ENCODE measurements at places on chromosomes 12 and 14.

- DNase-seq, result no peak
Observed at GRCh38 chr12:99505805-99506204, 141.7 kb upstream of the GARIN6 start.

DNA sequence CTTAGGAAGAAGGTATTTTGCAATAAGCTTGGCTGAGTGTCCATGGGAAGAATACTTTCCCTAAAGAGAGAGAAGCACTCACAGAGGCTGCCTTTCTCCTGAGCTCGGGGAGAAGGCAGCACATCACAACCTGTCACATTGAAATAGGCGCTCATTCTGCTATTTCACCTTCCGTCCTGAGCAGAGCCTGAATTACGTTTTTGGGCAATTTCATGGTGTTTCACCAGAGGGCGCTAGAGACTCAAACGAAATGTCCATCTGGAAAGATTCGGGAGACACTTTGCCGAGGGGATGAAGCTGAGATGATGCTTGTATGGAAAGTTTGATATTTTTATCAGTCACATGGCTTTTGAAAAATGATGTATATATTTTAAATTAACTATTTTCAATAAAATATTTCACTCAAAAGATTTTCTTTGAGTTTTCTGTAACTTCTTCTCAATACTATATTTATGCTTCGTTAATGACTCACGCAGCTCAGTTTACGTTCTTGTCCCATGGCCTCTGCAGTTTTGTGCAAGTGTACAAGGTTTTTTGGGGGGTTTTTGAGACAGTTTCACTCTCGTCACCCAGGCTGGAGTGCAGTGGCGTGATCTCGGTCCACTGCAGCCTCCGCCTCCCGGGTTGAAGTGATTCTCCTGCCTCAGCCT lies 17.4 kb upstream of the B4GALNT3 start:
- DNase-seq, result peak; percentile 37

GRCh38 chr12:123928274-123928865 lies 44.3 kb downstream of the CCDC92 start:
- DNase-seq, result no peak

GRCh38 chr14:87712396-87713090 lies 280.4 kb downstream of the GALC start:
- no peak for DNase-seq

GRCh38 chr14:66295386-66295785 lies 190.8 kb upstream of the CCDC196 start:
- DNase-seq, result no peak

DNA sequence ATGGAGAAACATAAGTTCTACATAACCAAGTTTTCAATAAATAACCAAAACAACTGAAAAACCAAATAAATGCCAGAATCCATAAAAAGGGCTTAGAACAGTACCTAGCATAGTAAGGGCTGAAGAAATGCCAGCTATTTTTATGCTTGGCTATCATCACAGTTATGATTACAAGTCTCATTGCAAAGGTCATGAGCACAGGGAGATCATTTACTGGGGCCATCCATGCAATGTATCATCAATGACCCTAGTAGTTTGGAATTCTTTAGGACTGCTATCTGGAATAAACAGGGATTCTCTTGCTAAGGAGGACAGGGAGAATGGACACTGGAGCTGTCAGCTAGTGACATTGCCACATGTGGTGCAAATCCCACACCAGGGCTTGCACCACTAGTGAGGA lies 92.5 kb upstream of the NAP1L1 start:
- no peak for DNase-seq

DNA sequence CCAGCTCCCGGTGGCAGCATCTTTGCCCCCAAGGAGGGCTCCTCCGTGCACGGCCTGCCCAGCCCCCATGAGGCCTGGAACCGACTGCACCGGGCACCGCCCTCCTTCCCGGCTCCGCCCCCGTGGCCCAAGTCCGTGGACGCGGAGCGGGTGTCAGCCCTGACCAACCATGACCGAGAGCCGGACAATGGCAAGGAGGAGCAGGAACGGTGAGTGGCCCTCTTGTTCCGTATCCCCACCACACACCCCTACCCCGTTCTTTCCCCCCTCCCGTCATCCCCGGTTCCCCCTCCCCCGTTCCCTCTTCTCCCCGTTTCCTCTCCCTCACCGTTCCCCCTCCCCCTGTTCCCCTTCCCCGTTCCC lies 28.3 kb downstream of the LRCOL1 start:
- no peak for DNase-seq

DNA sequence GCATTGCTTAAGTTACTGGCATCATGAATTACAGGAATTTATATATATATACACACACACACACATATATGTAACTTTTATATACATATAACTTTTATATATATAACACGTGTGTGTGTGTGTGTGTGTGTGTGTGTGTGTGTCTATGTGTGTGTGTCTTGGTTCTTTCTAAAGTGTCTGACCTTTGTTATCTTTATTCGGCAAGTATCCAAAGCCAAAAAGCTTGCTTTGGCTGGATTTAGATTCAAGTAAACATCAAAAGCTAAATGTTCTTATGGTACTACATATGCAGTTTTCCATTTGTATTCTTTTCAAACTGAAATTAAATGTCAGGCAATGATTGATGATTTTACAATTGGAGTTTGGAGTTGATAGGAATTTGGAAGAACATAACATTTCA lies 69.9 kb downstream of the SLC16A7 start:
- DNase-seq, result no peak

DNA sequence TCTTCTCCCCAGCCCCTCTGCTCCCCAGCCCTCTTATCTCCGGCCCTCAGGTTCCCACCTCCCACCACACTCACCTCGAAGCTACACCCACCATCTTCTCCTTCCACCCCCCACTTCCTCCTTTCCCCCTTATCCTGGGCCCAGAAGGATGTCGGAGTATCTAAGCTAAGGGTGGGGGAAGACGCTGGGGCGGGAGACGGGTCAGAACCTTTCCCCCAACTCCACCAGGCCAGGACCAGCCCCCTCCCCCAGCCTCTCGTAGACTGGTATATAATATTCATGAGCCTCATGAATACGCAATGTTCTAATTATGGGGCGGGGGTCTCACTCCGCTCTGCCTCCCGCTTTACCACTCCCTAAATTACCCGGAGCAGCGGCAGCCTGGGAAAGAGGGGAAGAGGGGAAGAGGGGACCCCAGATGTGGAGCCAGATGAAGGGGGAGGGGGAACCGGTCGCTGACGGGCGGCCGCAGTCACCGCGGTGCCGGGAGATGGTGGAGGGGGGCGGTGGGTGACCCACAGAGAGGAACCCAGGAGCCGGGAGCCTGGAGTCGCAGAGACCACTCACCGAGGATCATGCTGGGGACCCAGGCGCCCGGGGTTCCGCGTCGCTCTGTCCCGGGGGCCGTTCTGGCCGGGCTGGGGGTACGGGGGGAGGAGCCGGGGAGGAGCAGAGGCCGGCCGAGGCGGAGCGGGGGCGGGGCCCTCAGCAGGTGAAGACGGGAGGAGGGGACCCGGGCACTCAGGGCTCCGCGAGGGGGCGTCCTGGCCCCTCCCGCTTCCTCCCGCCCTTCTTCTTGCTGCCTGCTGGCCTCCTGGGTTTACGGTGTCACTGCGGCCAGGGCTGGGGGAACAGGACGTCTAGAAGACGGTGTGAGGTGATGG lies 6.4 kb upstream of the ZNF385A start:
- DNase-seq, result no peak

DNA sequence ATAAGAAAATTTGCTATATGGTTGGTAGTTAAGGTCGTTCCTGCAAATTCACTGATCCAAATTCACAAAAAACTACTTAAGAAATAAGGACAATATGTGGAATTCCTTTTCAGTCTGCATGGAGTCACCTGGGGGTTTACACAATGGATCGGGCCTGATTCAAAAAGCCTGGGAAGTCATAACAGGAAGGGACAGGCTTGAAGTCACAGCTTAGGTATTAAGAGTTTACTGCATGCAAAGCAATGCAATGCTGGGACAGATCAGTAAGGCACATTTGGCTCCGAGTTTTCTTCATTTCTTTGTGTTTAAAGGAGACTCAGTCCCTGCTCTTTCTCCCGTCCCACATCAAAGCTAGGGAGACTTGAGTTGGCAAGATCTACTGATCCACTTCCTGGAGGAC lies 153.3 kb downstream of the NTF3 start:
- DNase-seq, result no peak

GRCh38 chr12:62724947-62725451 lies 210.0 kb downstream of the PPM1H start:
- DNase-seq, result peak; percentile 100

GRCh38 chr14:55512421-55512820 lies 67.6 kb upstream of the KTN1 start:
- DNase-seq, result peak; percentile 63

GRCh38 chr14:102592763-102593060 lies 263 bp downstream of the RCOR1 start:
- no peak for DNase-seq

- no peak for DNase-seq
Observed at GRCh38 chr12:108832208-108832607, 25.2 kb downstream of the SSH1 start.

GRCh38 chr12:128365032-128365431 lies 98.1 kb downstream of the TMEM132C start:
- no peak for DNase-seq

DNA sequence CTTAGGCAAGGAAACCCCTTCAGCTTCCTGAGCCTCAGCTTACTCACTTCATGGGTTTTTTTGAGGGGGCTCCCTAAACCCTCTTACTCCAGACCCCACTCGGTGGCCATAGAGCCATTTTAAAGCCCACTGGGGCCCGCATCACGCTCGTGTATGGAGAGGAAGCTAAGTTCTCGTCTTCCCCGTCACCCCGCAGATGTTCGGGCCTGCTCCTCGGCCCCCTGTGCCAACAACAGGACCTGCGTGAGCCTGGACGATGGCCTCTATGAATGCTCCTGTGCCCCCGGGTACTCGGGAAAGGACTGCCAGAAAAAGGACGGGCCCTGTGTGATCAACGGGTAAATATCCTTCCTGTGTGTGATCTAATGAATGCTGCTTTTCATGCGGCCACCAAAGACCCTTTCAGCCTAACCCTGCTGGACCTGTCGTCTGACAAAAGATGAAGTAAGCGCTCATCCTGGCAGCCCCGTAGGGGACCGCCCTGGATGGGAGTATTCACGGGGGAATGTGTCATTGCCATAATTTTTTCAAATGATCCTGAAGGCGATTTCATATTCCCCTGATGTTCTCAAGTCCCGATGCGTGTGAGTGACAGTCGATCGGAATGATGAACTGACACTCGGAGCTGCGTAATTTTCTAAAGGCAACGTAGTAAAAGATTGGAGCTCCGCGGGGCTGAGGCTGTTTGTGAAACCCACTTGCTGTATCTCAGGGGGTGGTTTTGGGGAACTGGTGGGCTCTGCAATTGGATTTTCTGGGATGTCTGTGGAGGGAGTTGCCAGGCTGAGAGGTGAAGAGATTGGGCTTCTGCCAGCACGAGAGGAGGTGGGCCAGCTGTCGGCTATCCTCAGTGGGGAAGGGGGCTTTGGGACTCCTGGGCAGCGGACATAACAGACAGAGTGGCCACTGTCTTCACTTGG lies 5.4 kb downstream of the DLK1 start:
- DNase-seq, result no peak

GRCh38 chr14:51805541-51805940 lies 54.9 kb upstream of the GNG2 start:
- no peak for DNase-seq

Measured in AG10803 (cell line).